A549 (cell line): ENCODE measurements at places on chromosomes 3 and 15.

DNA sequence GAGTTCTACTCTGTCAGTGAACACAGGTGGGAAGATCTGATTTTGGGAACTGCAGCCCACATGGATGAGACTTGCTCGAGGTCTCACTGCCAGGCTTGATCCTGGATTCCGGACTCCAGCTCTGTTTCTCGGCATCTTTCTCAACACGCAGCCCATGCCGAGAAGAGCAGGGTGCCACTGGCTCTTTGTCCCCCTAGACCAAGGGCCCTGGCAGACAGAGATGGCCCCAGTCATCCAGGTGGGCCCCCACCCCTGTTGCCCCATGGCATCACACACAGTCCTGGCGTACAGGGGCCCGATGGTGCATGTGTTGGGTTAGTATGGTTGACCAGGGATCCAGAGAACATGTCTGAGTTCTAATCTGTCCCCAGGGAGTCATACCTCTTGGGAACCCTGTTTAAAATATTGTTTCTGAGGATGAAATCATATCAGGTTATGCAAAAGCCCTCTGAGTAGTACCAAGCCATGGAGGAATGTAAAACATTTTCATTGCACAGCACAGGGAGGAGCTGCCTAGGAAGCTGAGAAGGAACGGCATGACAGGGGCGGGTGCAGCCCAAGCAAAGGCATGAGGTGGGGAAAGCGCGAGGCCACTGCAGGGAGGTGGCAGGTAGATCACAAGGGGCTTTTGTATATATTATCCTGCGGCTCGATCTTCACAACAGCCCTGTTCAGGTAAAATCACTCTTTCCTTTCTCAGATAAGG, 320.6 kb downstream of the UACA start:
- DNase-seq = no peak

DNA sequence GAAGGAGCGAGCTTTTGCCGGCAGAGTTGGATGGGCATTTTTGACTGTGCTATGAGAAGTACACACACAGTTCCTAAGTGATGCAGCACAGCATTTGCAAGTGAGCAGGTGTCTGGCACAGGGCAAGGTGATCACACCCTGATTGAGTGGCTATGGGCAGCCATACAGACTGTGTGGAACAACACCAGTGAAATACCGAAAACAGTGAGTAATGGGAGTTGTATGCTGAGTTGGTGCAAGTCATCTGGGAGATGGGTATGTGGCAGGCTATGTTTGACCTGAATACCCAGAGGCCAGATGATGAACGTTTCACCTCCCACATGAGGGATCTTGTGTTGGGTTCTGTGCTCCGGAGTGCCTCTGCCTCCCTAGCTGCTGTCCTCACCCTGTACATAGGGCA, 53.5 kb upstream of the TIPARP start:
- DNase-seq = no peak

- no peak for DNase-seq
Measured at GRCh38 chr15:81882504-81882903, 163.3 kb downstream of the MEX3B start.

DNA sequence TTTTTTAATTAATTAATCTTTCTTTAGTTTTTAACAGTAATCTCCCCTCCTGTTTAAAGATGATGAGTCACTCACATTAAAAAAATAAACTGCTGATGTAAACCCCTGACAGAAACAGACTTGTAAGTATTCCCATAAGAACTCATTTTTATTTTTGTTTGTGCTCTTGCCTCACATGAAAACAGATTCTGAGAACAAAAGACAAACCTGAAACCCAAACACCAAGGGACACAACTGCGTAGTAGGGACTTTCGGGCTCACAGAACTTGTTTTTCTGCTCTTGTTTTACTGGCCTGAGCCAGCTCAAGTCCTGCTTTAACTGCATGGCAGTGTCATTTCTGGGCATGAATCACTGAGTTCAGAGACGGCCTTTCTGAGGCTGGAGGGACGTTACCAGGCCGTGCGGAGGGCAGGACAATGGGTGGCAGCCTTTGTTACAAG, 600.8 kb downstream of the FOXP1 start:
- DNase-seq = peak; percentile 48

- DNase-seq = peak; percentile 59
Measured at GRCh38 chr15:67917037-67917436, 77.2 kb upstream of the RNU6-1 start.

GRCh38 chr15:47720555-47720954, 3.2 kb downstream of the SEMA6D start:
- DNase-seq = no peak

DNA sequence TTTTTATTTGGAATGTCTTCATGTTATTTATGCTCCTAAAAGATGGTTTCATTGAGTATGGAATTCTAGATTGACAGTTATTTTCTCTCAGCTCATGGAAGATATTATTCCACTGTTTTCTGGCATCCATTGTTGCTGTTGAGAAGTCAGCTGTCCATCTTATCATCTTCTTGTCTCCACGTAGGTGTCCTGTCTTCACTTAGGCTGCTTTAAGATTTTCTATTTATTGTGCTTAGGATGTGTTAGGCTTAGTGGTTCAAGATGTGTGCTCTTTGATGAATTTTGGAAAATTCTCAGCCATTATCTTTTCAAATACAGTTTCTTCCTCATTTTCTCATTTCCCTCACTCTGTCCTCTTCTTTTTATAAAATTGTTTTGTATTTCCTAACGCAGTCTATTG, 52.0 kb downstream of the SNRK start:
- DNase-seq = no peak

DNA sequence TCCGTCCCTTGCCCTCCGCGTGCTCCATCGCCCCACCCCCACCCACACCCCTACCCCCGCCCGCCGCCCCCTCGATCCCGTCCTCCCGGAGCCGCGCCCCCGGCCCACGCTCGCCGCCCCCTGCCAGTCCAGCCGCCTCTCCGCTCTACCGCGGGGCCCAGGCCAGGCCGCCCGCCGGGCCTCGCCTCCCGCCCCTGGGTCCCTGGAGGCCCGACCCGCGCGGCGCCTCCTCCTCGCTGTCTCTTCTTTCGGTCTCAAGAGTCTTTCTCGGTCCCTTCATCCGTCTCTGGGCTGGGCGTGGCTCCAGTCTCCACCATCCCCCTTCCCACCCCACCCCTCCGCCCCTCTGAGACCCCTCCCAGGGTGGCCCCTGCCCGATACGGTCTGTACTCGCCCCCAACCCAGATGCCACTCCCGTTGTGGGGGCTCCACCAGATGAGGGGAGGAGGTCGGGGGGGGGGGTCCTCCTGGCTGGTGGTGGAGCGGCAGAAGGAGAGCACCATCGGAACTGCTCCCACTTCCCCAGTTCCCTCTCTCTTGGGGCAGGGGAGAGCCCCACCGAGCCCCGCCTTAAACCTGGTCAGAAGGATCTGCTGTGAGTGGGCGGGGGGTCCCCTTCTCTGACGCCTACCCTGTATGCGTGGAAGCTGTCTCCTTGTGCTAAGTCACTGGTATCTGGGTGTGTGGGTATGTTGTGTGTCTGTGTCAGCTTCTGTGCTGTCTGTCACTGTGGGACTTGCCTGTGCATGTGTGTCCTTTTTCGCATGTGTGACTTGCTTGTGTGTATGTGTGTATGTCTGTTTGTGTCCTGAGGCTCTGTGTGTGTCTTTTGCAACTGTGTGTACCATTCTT, 1.0 kb downstream of the PRKCD start:
- DNase-seq = peak; percentile 16

DNA sequence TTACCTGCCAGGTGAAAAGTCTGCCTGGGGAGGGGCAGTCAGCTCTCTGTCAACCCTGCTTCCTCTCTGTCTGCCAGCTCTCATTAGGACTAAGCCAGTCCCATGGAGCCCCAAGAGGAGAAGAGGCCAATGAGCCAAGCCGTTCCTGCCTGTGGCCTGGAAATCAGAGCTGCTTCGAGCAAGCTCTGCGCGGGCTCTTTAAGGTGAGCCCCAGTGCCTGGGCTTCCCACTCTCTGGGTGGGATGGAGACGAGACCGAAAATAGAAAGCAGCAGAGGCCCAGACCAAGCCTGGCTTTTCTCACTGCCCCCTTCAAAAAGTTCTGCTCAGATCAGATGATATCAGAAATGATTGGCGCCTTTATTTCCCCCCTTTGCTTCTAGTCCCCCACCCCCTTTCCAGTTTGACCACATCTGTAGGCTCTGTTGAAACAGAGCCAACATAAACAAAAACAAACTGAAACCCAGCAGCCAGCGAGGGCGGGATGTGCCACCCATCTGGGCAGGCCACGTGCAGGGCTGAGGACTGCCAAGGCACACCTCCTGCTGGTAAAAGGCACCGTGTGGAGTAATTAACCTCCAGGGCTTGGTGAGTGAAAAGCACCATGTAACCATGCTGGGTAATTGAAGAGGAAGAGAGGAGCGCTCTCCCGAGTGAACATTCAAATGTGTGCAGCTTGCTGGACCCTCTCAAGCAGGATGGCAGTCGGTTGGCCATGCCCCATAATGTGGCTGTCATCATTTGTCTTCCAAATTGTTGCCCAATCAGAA, 471.0 kb upstream of the PROK2 start:
- DNase-seq = no peak

- DNase-seq = peak; percentile 3
Measured at GRCh38 chr3:161171113-161171512, 50.0 kb upstream of the NMD3 start.

GRCh38 chr3:33879540-33879939, 81.1 kb downstream of the PDCD6IP start:
- DNase-seq = no peak

- DNase-seq = no peak
Measured at GRCh38 chr3:157588386-157589060, 85.3 kb upstream of the VEPH1 start.

- peak; percentile 60 for DNase-seq
Measured at GRCh38 chr15:51281368-51281967, 56.9 kb downstream of the CYP19A1 start.

DNA sequence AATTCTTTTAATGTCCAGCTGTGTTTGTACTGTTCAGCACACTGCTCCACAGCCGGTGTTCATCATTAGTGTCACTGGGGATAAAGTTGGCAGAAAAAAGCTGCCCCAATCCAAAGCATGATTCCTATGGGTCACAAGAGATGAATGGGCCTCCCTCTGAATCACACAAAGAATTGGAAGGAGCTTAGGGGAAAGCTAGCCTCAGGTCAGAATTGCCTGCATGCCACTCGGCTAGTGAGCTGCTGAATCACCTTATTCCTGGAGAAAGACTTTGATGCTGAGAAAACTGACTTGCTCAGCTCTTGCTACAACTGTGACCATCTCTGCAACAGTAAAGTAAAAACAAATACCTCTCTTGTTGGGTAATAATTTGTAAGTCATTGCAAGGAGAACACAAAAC, 3.5 kb downstream of the CCK start:
- DNase-seq = peak; percentile 26

DNA sequence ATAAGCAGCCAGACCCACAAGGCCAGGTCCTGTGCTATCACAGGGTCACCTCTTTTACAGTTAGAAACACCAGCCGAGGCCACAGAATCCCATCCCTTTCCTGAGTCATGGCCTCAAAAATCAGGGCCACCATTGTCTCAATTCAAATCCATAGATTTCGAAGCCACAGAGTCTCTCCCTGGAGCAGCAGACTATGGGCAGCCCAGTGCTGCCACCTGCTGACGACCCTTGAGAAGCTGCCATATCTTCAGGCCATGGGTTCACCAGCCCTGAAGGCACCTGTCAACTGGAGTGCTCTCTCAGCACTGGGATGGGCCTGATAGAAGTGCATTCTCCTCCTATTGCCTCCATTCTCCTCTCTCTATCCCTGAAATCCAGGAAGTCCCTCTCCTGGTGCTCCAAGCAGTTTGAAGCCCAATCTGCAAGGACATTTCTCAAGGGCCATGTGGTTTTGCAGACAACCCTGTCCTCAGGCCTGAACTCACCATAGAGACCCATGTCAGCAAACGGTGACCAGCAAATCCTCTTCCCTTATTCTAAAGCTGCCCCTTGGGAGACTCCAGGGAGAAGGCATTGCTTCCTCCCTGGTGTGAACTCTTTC, 39.6 kb downstream of the TGM4 start:
- DNase-seq = peak; percentile 18

- no peak for DNase-seq
Measured at GRCh38 chr3:177367788-177368187, 170.5 kb upstream of the TBL1XR1 start.

DNA sequence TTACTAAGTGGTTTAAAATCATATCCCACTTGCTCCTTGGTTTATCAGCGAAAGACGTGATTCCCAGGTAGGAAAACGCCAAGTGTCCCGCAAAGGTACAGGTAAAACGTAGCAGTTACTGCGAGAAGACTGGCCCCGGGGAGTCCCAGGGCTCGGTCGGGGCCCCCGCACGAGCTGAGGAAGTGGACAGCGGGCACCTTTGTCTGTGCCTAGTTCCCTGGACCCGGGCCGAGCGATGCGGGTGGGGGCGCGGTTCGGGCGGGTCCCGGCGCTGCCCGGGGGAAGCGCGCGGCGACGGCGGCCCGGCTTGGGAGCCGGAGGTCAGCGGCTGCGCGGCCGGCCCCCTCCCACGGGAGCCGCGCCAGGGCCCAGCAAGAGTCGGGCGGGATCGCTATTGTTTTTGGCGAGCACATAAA, 864 bp upstream of the NEO1 start:
- peak; percentile 38 for DNase-seq

DNA sequence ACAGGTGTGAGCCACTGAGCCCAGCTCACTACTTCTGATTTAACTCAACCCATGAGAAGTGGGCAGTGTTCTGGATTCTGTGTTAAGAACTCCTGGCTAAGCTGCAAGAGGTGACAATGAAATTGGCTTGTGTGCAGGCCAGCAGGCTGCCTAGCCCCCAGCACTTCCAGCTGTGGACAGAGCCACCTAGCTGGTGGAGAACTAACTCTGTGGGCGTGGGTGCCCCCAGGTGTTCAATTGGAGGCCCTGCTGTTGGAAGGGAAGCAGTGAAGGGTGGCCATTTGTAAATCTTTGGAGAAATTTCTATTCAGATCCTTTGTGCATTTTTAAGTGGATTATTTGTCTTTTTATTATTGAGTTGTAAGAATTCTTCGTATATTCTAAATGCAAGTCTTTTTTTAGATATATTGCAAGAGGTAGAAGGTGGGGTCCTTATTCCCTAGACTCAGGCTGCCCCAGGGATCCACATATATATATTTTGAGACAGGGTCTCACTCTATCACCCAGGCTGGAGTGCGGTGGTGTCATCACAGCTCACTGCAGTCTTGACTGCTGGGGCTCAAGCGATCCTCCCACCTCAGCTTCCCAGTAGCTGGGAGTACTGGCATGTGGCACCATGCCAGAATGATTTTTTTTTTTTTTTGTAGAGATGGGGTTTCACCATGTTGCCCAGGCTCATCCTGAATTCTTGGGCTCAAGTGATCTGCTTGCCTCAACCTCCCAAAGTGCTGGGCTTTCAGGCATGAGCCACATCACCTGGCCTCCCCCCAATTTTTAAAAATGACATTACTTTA, 7.2 kb upstream of the SCAMP5 start:
- DNase-seq = peak; percentile 78

DNA sequence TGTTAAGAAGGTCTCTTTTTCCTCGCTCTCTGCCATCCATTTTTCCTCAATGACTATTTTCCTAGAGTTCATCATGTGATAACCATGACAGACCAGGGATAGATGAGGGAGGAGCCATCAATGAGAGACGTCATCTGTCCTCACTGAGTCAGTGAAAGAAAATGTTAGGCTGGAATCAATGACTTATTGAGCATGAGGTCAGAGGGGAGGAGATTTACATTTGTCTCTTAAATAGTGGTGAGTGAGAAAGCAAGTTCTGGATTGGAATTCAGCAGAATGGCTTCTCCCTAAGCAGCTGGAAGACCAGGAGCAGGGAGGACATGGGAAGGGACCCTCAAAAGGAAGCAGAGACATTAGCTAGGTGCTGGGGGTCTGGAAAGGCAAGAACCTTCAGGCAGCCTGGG, 28.2 kb upstream of the USP3 start:
- peak; percentile 89 for DNase-seq
